T-helper 2 cell (primary cell): ENCODE measurements at places on chromosomes 11 and 22.

DNA sequence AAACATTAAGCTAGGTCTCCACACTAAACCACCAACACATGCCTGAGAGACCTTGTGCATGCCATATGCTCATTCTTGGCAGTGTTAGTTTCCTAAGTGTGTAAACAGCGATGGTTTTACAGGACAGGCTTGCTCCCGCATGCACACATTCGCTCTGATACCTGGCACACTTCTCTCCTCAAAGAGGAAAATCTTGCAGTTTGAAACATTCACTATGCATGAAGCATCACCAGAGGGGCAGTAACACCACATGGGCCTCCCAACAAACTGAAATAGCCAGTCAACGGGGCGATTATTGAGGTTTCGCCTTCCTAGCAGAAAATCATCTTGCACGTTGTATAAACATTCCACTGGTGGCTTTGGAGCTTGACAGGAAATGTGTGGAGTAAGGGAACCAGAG is 52.6 kb downstream of the ABTB2 start:
- DNase-seq: no peak

DNA sequence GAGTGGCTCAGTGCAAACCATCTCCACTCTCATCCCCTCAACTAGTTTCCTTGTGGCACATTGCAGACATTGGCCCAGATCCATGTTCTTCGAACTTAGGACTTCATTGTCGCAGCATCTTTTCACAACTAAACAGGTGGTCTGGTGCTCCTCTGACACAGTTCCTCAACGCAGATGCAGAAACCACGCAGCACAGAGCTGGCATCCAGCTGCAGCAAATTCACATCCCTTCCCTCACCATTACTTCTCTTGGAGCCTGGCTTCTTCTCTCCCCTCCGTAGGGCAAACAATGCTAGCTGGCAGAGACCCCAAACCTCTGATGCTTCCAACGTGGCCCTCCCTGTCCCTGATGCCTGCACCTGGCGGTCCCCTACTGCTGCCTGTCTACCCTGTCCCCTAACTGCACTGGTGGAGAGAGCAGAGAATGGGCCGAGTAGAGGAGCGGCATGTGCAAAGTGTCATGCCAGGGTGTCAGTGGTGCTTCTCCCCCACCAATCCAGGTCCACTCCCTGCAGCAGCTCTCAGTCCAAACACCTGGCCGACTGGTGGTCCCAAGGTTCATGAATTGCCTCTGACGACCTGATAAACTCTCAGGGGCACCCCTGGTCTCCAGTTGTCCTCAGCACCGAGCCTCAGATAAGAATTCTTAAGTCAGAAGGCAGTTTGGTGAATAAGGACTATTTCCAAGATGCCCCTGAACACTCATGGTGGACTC is 18.1 kb downstream of the TMPRSS13 start:
- no peak for DNase-seq

GRCh38 chr22:39332441-39333064 is 13.1 kb upstream of the RPL3 start:
- DNase-seq: no peak

- DNase-seq: no peak
Observed at GRCh38 chr22:47060718-47061117, 298.3 kb downstream of the TBC1D22A start.

- no peak for DNase-seq
Observed at GRCh38 chr22:32623943-32624342, 149.3 kb downstream of the FBXO7 start.

DNA sequence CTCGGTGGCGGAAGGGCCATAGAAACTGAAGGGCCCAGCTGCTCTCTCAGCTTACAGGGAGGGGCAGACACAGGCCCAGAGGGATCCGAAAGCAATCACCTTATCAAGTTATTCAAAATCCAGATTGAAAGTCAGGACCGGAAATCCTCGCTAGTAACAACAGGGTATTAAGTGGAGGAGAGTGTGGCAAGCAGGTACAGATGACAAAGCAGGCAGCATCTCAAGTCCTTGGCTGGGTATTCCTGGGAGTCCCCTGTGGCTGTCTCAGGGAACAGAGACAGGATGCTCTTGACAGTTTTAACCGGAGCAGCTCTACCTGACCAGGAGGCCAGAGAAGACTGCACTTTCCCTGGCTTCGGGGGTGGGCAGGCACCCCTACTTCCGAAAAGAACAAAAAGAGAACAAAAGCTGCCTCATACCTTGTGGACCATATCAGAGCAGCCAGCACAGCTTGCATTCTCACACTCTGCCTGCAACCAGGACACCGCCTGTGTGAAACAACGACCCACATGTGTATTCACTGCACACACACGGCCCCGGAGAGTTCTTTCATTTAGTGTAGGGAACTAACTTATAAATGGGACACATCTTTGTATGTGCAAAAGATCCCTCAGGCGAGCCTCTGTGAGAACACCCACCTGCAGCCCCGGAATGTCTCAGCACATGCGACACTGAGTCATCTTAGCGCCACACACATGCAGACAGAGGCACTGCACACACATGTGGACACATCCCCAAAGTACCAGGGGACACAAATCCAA is 78.3 kb downstream of the MICAL3 start:
- no peak for DNase-seq

- peak; percentile 45 for DNase-seq
Observed at GRCh38 chr11:62544581-62545436, 1.8 kb downstream of the AHNAK start.

DNA sequence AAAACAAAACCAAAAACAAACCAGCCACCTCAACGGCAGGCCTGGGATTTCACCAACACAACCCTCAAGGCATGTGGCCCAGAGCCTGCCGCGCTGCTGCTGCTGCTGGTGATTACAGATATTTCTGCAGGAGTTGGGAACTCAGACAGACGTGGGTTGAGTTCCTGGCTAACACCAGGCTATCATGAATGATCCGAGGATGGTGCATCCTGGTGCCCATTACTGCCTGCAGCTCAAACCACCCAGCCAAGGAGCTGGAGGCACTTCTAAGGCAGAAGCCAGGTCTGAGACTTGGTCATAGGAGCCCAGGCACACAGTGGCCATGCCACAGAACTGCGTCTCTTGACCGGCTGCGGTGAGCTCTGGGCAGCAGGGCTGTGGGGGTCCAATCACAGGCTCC is 151.8 kb downstream of the MPPED1 start:
- no peak for DNase-seq

DNA sequence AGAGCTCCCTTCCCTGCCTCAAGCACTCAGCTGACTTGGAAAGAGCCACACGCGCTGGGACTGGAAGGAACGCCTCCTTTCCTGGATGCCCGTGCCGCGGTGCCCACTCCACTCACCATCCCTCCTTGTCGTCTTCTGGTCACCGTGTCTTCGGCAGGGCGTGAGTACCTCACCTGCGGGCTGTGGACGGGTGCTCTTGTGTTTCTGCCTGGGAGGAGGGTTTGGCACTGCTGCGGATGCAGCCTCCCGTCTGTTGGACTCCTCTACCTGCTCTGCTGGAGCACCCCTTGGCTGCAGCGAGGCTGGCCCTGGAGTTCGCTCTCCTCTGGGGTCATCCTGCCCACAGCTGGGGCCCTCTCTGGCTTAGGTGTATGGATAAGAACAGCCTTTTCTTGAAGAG is 612.7 kb downstream of the BRD1 start:
- DNase-seq: no peak

- DNase-seq: no peak
Observed at GRCh38 chr11:96948066-96948465, 558.3 kb downstream of the JRKL start.

DNA sequence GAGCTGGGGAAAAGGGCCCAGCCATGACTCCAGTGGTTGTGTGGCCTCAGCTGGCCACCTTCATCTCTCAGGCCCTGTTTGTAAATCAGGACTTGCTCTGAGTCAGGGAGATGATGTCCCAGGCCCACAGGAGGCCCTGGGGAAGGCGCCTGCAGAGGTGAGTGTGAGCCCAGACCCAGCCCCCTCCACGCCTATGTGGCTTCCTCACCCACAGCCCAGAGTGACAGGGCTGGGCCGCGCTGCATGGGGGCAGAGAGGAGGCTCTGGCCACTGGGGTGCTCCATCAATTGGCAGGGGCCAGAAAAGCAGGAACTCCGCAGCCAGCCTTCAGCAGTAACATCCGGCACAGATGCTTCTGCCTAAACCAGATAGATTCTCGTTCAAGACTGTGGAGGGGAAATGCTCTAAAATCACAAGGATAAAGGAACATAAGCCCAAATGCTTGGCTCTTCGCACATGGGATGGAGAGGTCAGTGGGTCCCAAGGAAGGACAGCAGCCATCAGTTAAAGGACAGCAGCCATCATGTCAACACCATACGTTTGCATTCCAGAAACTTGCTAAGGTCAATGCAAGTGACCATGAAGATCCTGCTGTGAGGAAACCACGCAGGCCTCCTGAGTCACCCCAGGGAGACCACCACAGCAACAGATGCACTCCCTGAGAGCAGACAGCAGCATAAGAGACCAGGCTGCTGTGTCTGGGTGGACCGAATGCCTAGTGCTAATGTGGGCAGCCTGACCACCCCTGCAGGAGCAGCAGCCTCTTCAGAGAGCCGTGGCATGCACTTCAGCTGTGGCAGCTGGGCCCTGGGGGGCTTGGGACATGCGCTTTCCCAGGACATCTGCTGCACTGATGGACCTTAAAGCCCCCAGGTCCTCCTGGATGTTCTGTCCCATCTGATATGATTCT is 28.3 kb downstream of the OSBPL5 start:
- peak; percentile 14 for DNase-seq

DNA sequence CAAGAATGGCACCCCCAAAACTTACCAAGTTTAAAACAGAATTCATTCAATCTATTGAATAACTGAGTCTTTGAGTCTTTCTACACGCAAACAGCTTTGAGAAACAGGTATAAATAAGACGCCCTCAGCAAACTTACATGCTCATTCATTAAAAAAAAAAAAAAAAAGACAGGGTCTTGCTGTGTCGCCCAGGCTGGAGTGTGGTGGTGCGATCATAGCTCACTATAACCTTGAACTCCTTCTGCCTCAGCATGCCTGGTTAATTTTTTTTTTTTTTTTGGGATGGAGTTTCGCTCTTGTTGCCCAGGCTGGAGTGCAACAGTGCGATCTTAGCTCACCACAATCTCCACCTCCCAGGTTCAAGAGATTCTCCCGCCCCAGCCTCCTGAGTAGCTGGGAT is 6.1 kb downstream of the PRR14L start:
- no peak for DNase-seq

- no peak for DNase-seq
Observed at GRCh38 chr22:27993201-27993635, 74.2 kb upstream of the PITPNB start.

DNA sequence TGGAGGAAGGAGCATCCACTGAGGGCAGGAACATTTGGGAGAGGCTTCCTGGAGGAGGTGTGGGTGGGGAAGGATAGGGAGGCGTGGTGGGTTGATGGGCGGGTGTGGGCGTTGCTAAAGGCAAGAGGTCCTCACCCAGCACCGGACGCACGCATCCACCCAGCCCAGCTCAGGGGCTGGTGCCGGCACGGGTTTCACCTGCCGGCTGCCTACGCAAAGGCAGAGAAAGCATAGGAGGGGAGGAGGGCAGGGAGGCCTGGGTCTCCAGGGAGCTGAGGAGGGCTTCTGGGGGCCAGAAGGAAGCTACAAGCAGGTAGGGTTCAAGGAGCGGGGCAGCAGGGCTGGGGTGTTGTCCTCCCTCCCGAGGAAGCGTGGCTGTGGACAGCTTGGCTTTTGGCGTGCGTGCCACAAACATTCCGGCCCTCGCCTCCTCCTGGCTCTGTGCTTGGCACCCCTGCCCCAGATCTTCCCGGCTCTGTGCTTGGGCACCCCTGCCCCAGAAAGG is 7.8 kb downstream of the SSH3 start:
- no peak for DNase-seq

GRCh38 chr22:49150801-49151221 is 676.9 kb downstream of the BRD1 start:
- DNase-seq: no peak

DNA sequence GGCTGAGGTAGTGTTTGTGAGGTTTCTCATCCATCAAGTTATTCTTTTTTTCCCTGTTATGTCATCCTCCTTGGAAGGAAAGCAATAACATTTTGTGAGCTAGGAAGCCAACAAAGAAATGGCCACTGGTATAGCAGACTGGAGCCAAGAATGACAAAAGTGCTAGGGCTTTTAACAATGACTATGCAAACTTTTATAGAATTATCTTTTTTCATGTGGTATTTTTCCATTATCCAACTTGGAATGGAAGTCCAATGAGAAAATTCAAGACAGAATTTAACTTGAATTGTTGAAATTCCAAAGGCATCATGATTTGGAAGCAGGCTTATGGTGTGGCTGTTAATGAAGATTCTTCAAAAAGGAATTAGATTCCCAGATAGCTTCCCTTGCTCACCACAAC is 216.4 kb upstream of the PDGFD start:
- DNase-seq: no peak

GRCh38 chr22:19877626-19878339 is 23.1 kb upstream of the GNB1L start:
- no peak for DNase-seq

- no peak for DNase-seq
Observed at GRCh38 chr22:36743591-36744412, 32.1 kb downstream of the IFT27 start.

DNA sequence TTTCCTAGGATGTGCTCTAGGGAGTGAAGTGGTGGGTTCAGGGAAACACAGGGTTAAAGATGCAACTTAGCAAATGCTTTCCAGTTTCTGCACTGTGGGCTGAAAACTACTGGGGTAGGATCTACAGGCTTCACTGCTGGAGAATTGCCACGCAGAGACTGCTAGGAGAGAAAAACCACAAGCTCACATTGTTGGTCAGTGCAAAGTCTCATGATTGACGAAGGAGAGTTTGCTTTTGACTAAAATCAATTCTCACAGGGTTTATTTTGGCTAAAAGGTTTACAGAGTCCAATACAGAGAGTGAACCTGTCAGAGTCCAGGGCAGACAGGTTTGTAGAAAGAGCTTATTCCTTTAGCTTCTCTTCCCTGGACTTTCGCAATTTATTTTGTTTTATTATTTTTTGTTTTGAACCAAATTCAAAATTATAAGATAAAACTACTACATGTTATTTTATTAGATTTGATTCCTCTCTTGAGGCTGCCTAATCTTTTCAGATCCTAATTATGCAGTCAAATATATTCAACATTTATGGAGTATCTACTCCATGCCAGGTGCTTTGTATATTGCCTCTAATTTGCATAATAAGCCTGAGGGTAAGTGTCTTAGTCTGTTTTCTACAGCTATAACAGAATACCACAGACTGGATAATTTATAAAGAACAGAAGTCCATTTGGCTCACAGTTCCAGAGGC is 64.7 kb downstream of the MTNR1B start:
- no peak for DNase-seq
